ENCODE measurements at places on chromosomes 4 and X.

- no peak for DNase-seq
Observed at GRCh38 chr4:112234952-112235609, 3.5 kb downstream of the AP1AR start.

DNA sequence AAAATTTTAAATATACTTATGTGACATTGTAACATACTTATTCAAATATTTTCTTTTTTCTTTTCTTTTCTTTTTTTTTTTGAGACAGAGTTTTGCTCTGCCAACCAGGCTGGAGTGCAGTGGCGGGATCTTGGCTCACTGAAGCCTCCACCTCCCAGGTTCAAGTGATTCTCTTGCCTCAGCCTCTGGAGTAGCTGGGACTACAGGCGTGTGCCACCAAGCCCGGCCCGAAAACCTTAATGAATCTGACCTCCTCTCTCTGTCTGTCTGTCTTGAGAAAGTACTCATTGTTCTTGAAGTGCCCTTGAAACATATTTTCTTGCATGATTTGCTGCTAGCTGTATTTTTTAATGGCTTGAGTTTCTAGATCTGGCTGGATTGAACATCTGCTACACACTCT, 136.8 kb downstream of the ANAPC4 start:
- DNase-seq, result no peak

- no peak for DNase-seq
Observed at GRCh38 chr4:189001283-189001970, 862.2 kb downstream of the TRIML1 start.

DNA sequence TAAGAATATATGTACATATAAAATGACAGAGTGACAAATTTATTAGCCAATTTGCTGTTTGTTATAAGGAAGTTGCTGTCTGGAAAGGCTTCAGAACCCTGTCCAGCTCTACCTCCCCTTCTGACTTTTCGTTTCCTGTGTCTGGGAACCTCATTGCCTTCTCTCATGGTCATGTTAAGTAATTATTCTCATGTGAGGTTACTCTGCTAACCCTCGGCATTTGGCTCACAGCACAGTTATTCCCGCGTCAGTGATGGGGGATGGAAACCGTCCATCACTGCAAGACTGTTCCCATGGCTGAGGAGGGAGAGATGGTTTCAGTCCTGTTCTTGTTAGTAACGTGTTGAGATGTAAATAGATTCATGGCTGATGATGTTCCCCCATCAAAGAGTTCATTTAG, 11.9 kb downstream of the EDNRA start:
- no peak for DNase-seq

GRCh38 chr4:177010418-177010817, 217.7 kb upstream of the VEGFC start:
- no peak for DNase-seq

GRCh38 chr4:106690487-106690886, 321.9 kb upstream of the GIMD1 start:
- DNase-seq, result no peak

- DNase-seq, result no peak
Observed at GRCh38 chrX:1871887-1872286, 257.0 kb downstream of the ASMT start.
